ENCODE measurements at places on chromosomes 1 and 21.

DNA sequence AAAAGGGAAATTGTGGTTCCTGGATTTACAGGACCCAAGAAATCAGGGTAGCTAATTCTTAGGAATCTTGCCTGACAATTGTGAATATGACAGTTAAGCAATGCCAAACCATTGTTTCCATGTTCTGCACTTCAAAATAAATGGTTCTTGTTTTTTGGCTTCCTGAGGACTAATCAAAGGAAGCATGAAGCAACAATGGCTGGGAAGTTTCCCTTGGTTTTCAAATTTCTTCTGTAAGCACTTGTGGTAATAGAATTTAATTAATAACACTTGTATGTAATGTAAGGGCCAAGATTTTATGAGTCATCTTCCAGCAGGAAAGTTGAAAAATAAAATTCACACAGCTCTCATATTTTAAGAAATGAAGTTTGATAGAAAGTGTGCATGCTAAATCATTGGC lies 31.7 kb downstream of the JAM2 start:
- DNase-seq = no peak

DNA sequence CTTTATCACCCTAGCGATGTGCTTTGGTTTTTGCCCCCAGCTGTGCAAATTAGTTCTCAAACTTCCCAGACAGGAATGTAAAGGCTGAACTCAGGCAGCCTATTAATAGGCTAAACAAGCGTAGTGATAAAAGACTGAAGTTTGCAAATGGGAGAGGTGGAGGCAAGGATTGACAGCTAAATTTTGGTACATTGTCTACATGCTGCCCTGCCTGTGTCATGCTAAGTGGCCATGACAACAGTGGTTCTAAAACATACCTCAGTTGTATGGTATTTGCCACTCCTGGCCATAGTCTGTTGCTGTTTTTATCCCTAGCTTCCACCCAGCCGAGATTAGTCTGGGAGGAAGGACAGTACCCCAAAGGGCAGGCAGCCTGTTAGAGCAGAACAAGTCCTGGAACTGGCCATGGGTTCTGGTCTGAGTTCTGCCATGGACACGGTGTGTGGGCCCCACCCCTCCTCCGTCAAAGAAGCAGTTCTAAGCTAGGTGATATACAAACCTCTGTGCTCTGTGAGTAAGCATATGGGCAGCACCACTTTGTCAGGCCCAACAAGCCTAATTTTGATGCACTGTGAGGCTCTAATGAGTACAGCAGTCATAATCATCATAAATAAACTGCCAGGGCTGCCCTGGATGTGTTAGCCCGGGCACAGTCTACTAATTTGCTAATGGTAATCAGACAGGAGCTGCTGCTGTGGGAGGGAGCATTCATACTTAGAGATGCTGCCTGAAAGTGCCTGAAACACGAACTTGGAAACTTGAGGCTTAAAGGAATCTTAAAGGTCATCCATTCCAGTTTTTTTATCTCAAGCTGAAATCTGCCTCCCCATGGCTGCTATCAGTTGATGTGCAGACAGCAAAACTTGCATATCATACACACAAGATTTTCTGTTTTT lies 177.1 kb downstream of the HHAT start:
- DNase-seq = no peak

- DNase-seq = peak; percentile 11
Observed at GRCh38 chr1:109239409-109240068, 9.8 kb upstream of the CELSR2 start.

DNA sequence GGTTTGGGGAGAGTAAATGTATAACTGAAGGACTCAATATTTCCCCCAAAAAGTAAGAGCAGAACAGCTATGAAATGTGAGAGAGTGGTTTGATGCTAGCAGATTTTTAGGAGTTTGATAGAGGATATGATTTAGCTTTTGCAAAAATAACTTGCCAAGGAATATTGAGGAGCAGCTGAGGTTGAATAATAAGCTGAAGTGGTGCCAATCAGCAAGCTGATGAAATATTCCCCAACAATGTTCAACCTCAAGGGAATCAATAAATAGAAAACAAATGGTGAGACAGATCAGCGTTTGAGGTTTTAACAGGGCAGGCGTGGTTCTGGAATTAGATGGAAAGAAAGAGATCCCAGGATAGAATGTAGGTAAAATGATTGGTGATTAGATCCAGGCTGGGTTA lies 413.4 kb upstream of the ADAMTS5 start:
- no peak for DNase-seq

- DNase-seq = no peak
Observed at GRCh38 chr1:38559446-38560165, 300.0 kb downstream of the RRAGC start.

GRCh38 chr1:36420836-36421317 lies 23.2 kb upstream of the LSM10 start:
- peak; percentile 29 for DNase-seq

DNA sequence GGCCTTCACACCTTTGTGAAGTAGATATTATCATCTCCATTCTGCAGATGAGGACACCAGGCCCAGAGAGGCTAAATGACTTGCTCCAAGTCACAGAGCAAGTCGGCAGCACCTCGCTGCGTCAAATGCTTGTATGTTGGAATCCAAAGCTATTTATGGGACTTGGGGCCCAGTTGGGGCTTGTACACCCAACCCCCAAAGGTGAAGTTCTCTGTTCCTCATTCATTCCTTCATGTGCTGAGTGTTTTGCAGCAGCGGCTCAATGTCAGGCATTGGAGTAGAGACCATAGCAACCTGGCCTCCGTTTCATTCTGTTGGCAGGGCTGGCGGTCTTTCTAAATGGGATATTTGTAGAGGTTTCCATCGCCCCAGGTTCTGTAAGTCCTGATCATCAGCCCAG lies 113.4 kb upstream of the SLC25A33 start:
- no peak for DNase-seq

DNA sequence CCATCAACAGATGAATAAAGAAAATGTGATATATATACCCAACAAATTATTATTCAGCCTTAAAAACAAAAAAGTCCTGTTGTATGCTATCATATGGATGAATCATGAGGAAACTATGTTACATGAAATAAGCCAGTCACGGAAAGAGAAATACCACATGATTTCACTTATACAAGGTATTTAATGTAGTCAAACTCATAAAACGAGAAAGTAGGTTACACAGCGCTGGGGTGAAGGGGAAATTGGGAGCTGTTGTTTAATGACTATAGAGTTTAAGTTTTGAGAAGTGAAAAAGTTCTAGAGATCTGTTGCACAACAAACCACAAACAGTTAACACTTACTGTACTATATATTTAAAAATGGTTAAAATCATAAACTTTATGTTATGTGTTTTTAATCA lies 58.5 kb downstream of the SLC25A24 start:
- DNase-seq = no peak

- no peak for DNase-seq
Observed at GRCh38 chr1:34167389-34167788, 2.4 kb upstream of the CSMD2 start.

DNA sequence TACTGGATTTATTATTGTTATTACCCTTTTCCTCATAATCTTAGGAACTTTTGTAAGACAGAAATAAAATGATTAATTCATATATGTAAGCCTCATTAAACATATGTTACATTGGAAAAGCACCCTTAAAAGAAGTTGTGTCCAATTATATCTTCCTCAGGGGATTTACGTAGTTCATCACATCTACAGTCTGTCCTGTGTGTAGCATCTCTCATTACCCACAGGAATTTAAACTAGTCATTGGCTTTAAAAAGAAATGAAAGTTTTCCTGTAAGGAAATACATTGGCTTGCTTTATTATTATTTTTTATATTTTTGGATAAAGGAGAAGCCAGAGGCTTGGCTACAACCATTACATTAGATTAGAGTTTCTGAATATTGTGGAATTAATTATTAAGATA lies 56.1 kb downstream of the SWT1 start:
- DNase-seq = no peak

GRCh38 chr1:117895482-117896114 lies 33.8 kb downstream of the GDAP2 start:
- DNase-seq = peak; percentile 57
